ENCODE measurements at places on chromosomes 12 and 14.

DNA sequence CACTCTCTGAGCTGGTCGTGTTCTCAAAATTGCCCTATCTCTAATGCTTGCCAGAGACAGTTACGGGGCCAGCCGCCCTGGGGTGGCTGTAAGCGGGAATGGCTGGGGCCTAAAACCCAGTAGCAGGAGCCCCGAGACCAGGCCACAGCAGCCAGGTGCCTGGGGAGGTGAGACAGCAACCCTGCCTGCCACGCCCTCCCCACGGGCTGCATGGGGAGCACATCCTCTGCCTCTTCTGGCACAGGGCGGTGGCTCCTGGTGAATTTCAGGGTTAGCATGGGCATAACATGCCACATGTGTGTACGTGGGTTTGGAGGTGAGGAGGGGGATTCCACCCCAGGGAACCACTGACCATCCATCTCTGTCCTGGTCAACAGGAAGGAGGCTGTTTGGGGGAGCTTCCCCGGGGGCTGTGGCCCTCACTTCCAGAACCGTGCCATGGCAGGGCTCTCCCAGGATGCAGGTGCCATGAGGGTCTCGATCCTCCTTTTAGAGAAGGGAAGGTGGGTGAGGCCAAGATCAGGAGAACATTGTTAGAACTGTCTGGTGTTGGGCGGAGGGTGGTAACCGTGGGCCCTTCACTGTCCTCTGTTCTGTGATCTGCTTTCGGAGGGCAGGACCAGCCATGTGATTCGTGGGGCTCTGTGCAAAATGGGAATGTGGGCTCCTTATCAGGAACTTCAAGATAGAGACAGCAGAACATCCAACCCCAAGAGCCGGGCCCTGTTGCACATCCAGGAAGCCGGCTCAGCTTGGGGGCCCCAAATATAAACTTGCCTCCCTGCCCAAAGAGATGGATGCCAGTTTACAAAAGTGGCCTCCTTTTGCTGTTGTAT lies 312.2 kb upstream of the DIO3 start:
- no peak for DNase-seq

DNA sequence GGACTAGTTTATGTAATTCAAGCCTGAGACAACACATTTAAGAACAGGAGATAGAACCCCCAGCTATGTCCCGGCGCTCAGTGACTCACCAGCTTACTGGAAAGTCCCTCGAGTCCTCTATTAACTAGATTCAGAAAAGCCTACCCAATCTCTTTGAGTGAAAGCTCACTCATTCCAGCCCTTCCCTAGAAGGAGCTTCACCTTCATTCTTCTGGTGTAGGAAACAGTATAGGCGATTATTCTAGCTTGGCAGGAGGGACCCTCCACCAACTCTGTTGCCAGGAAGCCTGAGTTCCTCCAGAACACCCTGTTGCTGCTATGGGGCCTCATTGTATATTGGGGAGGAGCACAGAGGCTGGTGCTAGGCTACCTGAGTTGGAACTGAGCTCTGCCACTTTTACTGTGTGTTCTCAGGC lies 57.2 kb upstream of the AEBP2 start:
- peak; percentile 6 for DNase-seq

GRCh38 chr12:9509464-9510161 lies 98.1 kb downstream of the KLRB1 start:
- no peak for DNase-seq

DNA sequence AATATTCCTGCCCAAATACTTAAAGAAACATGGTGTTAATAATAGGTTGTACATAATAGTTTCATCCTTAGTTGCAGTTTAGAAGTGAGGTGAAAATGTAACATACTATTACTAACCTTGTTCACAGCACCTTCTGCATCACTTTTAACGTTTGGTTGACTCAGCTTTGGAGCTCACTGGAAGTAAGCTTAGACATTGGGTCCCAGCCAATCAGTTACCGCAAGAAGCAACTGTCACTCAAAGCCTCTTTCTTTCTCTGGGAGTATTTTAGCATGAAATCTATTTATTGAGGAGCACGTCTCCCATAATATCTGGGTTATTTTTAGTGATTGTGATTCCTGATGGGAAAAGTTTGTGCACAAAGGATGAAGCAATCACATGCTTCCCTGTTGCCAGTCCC lies 472.6 kb downstream of the SNAPC1 start:
- no peak for DNase-seq

GRCh38 chr14:78614593-78614992 lies 444.4 kb downstream of the NRXN3 start:
- DNase-seq: no peak

GRCh38 chr14:98185036-98185435 lies 1087.0 kb downstream of the BCL11B start:
- DNase-seq: no peak

GRCh38 chr12:123223241-123223668 lies 9.7 kb downstream of the MPHOSPH9 start:
- peak; percentile 34 for DNase-seq

GRCh38 chr14:44812672-44813071 lies 149.1 kb downstream of the KLHL28 start:
- DNase-seq: no peak

DNA sequence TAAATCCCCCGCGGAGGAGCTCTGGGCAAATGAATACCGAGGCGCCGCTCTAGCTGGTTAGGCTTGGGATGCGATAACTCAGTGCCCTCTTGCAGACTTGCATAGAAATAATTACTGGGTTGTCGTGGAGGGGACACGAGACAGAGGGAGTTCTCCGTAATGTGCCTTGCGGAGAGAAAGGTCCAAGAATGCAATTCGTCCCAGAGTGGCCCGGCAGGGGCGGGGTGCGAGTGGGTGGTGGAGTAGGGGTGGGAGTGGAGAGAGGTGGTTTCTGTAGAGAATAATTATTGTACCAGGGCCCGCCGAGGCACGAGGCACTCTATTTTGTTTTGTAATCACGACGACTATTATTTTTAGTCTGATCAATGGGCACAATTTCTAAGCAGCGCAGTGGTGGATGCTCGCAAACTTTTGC lies 2.5 kb upstream of the TBX5 start:
- DNase-seq: no peak

DNA sequence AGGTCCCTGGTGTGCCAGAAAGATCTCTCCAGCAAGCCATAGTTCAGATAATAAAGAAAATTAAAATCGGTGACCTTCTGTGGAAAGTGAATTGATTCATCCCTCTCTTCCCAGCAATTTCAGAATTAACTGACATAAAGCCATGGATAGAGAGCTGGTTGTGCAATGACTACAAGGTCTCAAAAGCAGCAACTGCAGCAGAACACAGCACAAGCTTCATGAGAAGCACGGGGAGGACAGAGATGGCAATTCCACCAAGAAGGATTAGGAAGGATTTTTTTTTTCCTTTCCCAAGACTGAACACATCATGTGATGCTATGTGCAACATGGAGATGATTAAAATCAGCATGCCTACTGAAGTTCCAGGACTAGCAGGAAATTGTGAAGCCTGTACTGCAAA lies 154.9 kb upstream of the PLEKHG7 start:
- DNase-seq: no peak
